T-helper 22 cell (primary cell): ENCODE measurements at places on chromosomes 5 and 9.
A peak's percentile ranks its signal among the peaks of the same experiment; 100 is the strongest.

GRCh38 chr5:57878301-57878722 is 395.7 kb upstream of the ACTBL2 start:
- no peak for DNase-seq

DNA sequence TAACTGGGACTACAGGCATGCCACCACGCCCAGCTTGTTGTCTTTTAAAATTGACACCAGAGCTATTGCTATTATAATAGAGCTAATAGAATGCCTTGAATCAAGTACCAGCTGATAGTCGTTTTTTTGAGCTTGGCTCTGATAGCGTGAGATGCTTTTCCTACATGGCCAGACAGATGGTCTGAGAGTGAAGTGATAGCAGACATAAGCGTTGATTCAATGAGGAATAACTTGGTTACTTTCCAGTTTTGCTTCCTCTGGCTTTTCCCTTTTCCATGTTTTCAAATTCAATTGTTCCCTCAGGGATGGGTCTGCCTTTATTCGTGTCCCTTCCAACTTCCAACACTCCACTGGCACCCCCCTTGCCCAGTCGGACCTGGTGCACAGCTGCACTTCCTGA is 15.4 kb downstream of the AGXT2 start:
- DNase-seq = no peak

GRCh38 chr9:89622933-89623861 is 18.4 kb downstream of the GADD45G start:
- DNase-seq = no peak

- DNase-seq = no peak
These were observed 244.3 kb upstream of the WWC1 start for GRCh38 chr5:168047043-168047668.

GRCh38 chr5:76701298-76701697 is 14.6 kb upstream of the F2R start:
- DNase-seq = no peak

GRCh38 chr9:137156567-137157375 is 13.1 kb downstream of the LRRC26 start:
- DNase-seq = peak; percentile 28

GRCh38 chr5:94993491-94993890 is 291.4 kb downstream of the MCTP1 start:
- no peak for DNase-seq

DNA sequence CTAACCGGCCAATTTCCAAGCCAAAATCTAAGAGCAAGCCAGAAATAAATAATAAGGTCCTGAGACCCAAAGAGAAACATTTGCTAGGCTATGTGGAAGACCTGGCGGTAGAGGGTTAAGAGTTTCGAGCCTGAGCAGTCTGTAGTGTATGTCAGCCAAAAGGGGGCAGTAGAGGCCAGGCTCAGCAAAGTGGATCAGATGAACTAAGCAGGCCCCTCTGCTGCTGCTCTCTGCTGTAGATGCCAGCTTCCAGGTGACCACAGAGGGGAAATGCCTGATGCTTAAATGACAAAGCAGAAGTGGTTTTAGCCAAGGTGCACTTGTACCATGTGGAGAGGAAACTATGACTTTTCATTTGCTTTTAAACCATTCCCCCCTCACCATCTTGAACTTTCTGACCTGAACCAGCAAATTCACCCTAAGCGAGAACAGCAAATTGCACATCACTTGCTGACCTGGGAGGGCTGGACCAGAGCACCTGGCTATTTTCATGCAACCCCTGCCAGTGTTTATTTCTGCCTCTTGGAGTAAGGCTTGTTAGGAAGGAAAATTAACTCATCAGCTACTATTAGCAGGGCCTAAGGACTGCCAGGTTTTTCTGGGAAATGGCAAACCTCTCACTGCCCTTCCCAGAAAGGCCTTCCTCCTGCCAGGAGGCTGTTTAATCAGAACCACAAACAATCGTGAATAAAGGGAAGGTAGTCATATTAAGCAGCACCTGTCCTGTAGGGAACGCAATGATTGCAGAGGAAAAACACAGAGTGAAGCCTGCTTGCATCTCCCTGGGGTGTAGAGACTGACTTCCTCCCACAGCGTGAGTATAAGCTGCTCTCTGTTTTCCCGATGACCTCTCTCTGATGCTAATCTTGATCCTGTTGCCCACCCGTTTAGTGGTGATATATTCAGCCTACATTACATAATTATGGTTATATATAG is 818.2 kb downstream of the TLR4 start:
- no peak for DNase-seq

- DNase-seq = no peak
These were observed 157.8 kb upstream of the FTMT start for GRCh38 chr5:121693864-121694263.

DNA sequence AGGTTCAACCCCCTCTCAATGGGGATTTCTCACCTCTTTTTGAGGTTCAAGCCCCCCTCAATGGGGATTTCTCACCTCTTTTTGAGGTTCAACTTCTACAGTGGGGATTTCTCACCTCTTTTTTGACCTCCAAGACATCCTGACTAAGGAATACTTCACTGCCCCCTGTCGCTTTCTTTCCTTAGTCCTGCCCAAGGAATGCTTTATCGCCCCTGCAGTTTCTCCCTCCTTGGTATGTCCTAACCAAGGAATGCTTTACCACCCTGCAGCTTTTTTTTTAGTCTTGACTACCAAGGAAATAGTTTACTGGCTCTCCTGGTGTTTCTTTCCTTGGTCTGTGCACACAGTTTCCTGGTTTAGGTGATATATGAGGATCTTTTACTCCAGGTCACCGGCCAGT is 9.6 kb upstream of the IRGM start:
- no peak for DNase-seq
